ENCODE measurements at places on chromosomes 12 and 14.
A peak's percentile ranks its signal among the peaks of the same experiment; 100 is the strongest.

DNA sequence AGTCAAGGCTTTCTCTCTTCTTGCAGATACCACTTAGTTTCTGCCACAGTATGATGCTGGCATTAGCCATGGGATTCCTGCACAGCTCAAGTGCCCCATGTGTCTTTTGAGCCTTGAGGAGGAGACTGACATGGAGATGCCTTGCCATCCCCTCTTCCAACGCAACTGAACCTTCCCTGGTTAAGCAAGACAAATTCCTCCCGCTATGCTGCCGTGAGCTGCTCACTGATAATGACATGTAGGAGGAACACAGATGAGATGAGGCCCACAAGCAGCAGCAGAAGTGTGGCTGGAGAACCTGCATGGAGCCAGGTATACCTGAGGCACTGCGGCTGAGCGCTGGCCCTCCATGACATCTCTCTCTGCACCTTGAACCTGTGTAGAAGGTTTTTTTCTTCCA is 15.4 kb upstream of the PPP1R1A start:
- DNase-seq: no peak

DNA sequence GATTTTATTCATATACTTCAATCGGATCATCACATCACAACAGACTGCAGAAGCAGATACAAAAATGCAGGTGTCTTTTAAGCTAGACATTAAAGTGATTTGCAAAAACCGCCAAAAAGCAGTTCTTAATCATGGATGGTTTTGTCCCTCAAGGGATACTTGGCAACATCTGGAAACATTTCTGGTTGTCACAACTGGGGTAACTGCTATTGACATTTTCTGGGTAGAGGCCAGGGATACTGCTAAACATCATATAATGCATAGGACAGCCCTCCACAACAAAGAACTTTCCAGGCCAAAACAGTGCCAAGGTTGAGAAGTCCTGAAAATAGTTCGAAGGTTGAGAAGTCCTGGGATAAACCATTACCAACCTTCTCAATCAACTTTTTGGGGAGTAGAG is 101.8 kb upstream of the BBS10 start:
- no peak for DNase-seq

DNA sequence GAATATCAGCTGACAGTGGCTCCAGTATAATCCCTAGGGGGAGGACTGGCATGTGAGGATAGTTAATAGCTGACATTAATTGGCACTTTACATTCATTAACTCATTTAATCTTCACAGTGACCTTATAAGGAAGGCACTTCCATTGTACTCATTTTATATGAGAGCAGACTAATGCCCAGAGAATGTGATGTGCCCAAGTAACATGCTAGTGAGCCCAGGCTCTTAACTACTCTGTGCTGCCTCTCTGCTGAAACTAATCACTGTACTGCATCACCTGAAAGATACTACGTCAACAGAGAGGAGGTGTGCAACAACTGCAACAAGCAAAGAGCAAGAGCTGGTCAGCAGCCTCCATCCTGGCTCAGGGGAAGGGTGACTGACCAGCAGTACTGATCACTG is 40.1 kb downstream of the GALNT4 start:
- no peak for DNase-seq

- DNase-seq: no peak
These were observed 71.8 kb downstream of the DAD1 start for GRCh38 chr14:22517117-22517720.

- DNase-seq: no peak
These were observed 228.4 kb upstream of the OTX2 start for GRCh38 chr14:57038689-57039088.

DNA sequence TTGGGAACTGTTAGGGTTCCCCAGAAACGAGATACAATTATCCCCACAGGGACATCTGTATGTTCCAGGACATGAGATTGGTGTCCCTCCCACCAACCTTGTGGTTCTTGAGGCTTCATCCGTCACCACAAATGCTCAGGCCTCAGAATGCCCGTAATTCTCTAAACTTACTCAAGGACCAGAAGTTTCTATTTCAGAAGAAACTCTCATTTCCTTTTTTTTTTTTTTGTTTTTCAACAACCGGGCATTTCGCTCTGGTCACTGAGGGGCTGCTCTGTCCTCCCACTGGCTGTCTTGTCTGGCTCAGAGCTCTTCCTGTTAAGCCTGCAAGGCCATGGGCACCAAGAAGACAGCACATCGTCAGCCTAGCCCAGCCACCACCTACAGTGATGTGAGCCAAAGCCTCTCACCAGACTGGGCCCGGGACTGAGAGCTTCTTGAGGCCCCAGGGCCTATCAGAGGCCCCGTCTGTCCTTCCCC is 36.2 kb downstream of the VDR start:
- no peak for DNase-seq

- no peak for DNase-seq
These were observed 735 bp downstream of the ASPG start for GRCh38 chr14:104086210-104086660.

DNA sequence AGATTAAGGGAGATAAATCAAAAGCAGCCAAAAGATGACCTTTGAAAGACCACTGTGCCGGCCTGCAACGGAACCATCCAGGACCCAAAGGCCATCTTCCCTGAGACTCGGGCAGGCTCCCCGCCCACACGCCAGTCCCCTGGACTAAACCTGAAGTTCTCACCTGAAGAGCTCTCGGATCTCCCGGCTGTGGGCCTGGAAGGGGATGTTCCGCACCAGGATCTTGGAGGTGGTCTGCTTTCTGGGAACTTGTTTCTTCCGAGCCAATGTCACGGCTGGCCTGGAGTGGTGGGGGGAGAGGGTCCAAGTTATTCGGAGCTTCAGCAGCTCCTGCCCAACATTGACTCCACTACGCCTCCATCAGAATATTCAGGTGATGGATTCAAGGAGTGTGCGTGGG is 51.3 kb downstream of the RBM19 start:
- DNase-seq: no peak

DNA sequence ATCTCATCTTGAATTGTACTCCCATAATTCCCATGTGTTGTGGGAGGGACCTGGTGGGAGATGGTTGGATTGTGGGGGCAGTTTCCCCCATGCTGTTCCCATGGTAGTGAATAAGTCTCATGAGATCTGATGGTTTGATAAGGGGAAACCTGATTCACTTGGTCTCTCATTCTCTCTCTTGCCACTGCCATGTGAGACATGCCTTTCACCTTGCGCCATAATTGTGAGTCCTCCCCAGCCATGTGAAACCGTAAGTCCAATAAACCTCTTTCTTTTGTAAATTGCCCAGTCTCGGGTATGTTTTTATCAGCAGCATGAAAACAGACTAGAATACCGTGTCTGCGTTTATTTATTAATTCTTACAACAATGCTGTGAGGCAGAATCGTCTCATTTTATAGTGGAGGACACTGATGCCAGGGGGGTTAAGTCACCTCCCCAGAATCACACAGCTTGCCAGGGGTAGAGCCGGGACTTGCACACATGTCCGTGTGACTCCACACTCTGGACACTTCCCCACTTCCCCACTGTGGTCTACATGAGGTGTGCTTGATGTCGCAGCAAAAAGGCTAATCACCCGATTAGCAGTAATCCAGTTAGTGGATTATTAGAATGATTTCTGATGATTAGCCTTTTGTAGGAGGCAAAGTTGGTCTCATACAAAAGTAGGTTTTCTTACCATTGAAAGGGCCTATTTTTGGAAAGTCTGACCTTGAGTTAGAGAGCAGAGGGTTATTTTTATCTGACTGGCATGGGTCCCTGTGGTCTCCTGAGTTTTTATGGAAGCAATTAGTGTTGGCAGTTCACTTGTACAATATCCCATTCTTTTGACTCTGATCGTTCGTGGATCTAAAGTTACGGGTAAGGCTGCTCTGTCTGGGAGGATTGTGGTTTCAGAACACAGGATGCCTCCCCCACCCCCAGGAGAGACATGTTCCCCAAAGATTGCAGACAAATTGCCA is 47.4 kb upstream of the BCL7A start:
- DNase-seq: no peak

GRCh38 chr12:52791271-52792184 is 4.4 kb downstream of the KRT3 start:
- no peak for DNase-seq

DNA sequence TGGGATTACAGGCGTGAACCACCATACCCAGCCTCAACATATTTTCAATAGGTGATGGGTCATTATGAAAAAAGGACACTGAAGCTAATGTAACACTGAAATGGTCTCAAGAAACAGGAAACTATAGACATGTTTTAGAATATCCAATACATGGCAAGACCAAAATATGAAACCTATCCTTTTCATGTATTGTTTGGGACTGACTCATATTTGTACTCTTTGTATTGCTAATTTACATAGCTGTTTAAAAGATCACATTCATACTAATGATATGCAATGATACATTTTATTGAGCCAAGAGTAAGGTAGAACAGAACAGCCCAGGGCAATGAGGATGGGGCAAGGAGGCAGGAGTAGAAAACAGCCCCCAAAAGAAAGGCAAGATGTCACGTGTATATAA is 32.6 kb downstream of the RESF1 start:
- DNase-seq: no peak

GRCh38 chr14:67514650-67515385 is 18.3 kb upstream of the PLEKHH1 start:
- peak; percentile 18 for DNase-seq

- DNase-seq: no peak
These were observed 163.3 kb upstream of the LHX5 start for GRCh38 chr12:113634982-113635381.

DNA sequence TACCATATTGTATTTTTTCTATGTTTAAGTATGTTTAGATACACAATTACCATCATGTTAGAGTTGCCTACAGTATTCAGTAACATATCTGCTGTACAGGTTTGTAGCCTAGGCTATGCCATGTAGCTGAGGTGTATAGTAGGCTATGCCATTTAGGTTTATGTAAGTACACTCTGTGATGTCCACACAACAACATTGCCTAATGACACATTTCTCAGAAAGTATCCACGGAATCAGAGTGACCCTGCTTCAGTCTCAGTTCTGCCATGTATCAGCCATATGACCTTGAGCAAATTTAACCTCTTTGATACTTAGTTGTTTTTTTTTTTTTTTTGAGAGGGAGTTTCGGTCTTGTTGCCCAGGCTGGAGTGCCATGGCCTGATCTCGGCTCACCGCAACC is 12.7 kb downstream of the SUSD6 start:
- DNase-seq: no peak

DNA sequence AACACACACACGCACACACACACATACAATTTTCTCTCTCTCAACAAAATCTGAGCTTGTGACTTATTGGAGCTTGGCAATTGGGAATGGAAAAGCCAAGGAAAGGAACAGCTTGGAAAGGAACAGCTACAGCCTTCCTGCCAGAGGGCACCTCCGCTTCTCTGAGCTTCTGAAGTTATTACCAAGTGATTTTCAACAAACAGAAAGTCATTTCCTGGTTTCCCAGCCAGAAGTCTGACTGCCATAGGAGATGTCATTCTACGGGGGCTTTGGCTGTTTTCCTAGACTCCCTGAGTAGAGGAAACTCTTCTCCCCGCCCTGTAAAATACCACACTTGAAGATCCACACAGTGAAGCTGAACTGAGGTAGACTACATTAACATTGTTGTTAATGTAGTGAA is 198.3 kb downstream of the CFAP54 start:
- DNase-seq: no peak

DNA sequence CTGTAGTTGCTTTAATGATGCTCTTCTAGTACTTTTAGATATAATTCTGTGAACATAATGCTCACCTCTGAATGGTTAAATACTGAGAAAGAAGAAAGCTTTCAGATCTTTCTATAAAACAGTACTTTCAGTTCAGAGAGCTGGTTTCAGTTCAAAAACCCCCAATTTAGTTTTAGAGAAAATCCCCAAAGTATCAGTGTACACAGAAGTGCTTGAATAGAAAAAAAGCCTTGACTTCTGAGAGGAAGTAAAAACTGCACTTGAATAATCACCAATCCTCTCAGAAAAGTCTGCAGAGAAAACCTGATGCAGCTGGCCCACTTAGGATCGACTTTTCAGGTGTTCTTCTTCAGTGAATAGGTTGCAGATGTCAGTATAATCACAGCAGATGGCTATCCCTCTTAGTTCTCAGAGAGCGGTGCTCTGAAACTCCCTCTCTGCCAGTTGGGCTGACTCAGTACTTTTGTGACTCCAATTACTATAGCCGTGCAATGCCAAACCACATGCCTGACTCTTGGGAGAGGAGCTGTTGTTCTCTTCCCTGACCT is 616.3 kb downstream of the LRFN5 start:
- DNase-seq: no peak

- DNase-seq: no peak
These were observed 5.9 kb upstream of the RERG start for GRCh38 chr12:15227004-15227679.

- DNase-seq: no peak
These were observed 58.9 kb downstream of the HSP90AA1 start for GRCh38 chr14:102027951-102028350.

- DNase-seq: no peak
These were observed 7.6 kb downstream of the ITPK1 start for GRCh38 chr14:93108105-93108504.

- DNase-seq: no peak
These were observed 400.8 kb downstream of the GXYLT1 start for GRCh38 chr12:41743835-41744234.

GRCh38 chr14:104262515-104263514 is 124.4 kb downstream of the KIF26A start:
- DNase-seq: no peak

DNA sequence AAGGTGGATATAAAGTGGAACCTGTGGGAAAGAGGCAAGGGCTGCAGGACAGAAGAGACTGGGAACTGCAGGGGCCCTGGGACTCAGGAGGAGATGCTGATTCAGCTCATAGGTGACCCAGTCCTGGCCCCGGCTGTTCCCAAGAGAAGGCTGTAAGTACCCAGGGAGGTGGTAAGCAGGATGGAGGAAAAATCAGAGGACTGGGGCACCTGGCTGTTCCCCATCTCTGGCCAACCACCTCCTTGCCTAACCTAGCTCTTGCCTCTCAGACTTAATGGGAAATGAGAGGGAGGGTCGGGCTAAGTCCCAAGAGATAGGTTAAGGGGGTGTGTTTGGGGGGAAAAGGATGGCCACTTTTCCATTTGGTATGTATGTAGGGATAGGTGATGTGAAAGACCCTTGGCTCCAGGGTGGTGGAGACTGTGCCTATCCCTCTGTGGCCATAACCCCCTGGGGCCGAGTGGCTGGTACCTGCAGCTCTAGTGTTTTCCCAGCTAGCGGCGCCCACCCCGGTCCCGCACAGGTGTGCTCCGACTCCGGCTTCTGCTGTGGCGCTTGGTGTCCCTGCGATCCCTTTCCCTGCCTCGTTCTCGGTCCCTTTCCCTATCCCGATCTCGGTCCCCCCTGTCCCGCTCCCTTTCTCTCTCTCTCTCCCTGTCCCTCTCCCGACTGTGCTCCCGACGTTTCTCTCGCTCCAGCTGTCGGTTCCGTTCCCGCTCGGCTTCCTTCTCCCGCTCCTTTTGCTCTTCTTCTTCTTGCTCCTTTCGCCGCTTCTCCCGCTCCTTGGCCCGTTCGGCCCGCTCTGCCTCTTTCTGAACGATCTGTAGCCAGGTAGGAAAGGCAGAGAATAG is 1.6 kb upstream of the CDH24 start:
- DNase-seq: no peak

Data from T-helper 22 cell (primary cell).